Naive thymus-derived CD8-positive, alpha-beta T cell (primary cell): ENCODE measurements at places on chromosomes 2 and 18.
A peak's percentile ranks its signal among the peaks of the same experiment; 100 is the strongest.

DNA sequence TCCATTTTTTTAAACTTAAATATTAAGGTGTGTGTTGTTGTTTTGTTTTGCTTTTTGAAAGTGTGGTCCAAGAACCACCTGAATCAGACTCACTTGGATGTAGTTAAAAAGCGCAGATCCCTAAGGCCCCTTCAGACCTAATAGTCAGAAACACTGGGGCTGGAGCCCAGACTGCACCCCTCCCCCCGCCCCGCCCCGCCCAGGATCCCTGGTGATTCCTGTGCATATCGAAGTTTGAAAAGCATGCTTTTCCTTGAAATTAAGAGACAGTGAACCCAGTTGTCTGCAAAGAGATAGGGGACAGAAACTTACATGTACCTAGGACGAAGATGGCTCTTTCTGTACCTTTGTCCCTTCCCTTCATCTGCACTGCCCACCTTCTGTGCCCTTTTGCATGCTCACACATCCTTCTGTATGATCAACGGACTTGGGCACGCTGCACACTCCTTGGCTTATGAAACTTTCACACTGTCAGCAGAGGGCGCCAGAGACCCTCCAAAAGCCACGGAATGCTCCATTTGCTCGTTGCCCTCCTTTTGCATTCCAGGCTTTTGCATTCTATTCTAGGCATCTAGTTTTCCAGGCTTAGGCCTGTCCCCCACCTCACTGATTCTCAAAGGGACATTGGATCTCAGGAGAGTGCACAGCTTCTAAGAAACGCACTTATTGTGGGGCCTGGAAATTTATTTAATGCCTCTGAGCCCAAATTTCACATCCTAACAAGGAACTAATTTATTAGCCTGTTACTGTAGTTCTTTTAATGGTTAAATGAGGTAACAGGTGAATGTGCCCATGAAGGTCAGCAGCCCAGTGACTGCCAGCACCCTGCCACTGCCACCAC lies 32.8 kb upstream of the SLC14A1 start:
- DNase-seq = peak; percentile 85

GRCh38 chr18:23179416-23179815 lies 44.1 kb downstream of the CABLES1 start:
- DNase-seq = no peak

DNA sequence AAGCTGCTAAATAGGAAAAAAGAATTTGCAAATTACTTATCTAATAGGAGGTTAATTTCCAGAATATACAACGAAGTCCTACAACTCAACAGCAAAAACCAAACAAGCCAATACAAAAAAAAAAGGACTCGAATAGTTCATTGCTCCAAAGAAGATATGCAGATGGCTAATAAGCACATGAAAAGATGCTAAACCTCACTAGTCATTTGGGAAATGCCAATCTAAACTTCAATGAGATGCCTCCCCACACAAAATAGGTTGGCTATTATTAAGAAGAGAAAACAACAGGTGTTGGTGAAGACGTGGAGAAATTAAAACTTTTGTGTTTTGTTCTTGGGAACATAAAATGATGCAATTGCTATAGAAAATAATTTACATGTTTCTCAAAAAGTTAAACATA lies 1634.4 kb upstream of the DDX18 start:
- no peak for DNase-seq

DNA sequence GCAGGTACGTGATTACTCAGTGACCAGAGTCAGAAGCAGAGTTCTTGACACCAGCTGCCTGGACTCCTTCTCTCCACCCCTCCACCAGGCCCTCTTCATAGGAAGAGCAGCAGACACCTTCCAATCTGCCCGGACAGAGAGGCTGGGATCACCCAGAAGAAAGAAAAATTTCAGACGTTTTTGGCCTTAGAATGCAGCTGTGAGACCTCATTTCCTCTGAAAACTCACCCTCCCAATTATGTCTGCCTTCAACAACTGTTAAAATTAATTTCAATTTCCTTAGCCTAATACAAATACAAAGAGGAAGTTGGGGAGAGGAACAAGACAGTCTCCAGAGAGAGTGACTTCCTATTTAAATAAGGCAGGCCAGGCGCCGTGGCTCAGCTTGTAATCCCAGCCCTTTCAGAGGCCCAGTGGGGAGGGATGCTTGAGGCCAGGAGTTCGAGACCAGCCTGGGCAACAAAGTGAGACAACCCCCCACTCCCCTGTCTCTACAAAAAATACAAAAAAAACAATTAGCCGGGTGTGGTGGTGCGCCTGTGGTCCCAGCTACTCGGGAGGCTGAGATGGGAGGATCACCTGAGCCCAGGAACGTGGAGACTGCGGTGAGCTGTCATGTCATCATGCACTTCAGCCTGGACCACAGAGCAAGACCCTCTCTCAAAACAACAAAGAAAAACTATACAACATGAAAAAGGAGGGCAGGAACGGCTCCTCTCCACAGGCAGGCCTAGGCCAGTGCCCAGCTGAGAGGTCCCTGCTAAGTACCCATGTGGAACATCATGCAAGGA lies 1.6 kb downstream of the SLC66A2 start:
- DNase-seq = no peak

- DNase-seq = peak; percentile 49
These were observed 39.9 kb downstream of the STK17B start for GRCh38 chr2:196131384-196131937.

DNA sequence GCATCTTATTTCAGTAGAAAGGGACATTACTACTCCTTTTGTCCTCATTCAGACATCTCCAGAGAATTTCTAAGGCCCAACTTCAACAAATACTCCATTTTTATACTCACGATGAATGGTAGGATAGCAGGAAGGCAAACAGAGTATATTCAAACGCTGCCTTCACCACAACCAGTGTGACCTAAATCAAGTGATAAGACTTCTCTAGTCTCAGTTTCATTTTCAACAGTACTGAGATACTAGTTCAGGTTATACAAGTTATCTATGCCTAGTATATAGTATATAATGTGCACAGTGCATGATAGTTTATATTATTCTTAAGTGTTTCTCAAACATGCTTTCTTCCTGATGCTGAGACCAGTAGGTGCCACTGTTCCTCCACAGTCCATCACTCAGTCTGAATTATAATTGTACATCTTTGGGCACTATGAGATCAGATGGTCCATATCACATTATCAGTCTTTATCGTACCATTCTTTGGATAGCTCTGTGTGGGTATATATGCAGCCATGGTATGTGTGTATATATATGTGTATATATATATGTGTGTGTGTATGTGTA lies 66.3 kb upstream of the RPE start:
- DNase-seq = no peak

- no peak for DNase-seq
These were observed 850 bp downstream of the CATIP start for GRCh38 chr2:218357236-218358177.

GRCh38 chr2:132936791-132937190 lies 266.8 kb upstream of the LYPD1 start:
- DNase-seq = no peak

GRCh38 chr2:196268025-196268424 lies 96.6 kb upstream of the STK17B start:
- DNase-seq = no peak

- no peak for DNase-seq
These were observed 52.6 kb downstream of the AGPS start for GRCh38 chr2:177445200-177445599.

GRCh38 chr2:95372845-95373244 lies 29.7 kb upstream of the FAHD2A start:
- no peak for DNase-seq

- DNase-seq = no peak
These were observed 97.8 kb downstream of the CSRNP3 start for GRCh38 chr2:165567273-165567672.

- DNase-seq = no peak
These were observed 232.2 kb downstream of the ZNF804A start for GRCh38 chr2:184830531-184830930.

DNA sequence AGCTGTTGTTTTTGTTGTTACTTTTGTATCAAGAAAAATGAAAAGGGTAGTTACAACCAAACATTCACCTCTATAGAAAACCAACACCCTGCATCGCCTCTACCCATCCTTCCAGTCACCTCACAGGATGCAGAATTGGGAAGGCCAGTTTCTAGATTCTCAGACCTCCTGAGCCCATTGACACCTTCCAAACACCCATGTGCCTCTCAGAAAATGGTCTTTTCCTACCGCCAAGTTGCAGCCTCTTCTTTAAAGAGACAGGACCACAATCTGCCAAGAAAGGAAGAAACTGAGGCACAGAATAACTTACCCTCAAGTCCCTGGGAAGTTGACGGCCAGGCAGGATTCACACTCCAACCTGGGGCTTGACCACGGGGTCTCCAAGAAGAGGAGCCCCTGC lies 101.4 kb downstream of the TNS1 start:
- DNase-seq = no peak

- no peak for DNase-seq
These were observed 74.3 kb upstream of the ADAM23 start for GRCh38 chr2:206368933-206369569.

- DNase-seq = no peak
These were observed 64.5 kb upstream of the ZCCHC2 start for GRCh38 chr18:62458346-62458745.

GRCh38 chr2:58098254-58099095 lies 51.9 kb downstream of the VRK2 start:
- no peak for DNase-seq

DNA sequence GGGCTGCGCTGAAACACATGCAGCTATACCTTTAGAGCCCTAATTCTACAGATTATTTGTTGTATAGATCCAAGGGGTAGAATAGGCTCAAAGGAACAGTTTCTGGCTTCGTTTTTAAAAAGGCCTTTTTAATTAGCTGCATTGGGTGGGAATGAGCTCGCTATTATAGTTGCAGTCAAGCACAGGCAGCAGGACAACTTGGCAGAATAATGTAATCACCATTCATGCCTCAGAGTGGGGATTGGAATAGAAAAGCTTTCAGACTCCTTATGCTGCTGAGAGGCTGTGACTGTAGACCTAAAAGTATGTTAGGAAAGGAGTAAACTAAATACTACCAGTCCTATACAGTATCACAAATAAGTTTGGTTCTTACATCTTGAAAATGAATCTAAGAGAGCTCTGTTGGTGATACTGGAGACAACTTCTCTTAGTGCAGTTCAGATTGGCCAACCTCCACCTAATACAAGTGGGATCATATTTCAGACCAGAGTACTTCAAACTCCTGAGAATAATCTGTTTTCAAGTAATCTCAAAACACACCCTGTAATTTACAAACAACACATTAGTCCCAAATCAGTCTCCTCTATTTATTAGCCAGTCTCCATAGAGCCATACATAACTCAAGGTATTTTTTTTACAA lies 121.4 kb downstream of the ANTXR1 start:
- no peak for DNase-seq

GRCh38 chr18:38539856-38540255 lies 974.3 kb upstream of the CELF4 start:
- DNase-seq = no peak

GRCh38 chr2:39534095-39534711 lies 97.1 kb upstream of the MAP4K3 start:
- no peak for DNase-seq

- DNase-seq = no peak
These were observed 48.5 kb downstream of the SERPINB7 start for GRCh38 chr18:63823516-63824219.

DNA sequence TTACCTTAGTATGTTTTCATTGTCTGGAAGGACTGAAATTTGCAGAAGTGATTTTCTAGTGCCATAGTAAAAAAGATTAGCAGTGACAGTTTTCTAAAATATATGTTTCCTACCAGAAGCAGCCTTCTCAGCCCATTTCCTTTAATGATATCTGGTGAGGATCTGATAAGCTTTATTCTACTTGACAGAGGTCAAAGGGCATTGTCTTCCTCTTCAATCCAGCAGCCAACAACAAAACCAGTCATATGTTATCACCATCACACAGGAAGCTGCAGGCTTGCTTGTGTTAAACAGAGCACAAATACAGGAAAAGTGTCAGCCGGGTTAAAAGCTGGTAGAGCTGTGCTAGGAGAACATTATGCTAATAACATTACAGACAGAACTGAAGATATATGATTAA lies 35.6 kb upstream of the ZSWIM2 start:
- no peak for DNase-seq

GRCh38 chr2:111936881-111937280 lies 38.5 kb downstream of the MERTK start:
- DNase-seq = no peak

DNA sequence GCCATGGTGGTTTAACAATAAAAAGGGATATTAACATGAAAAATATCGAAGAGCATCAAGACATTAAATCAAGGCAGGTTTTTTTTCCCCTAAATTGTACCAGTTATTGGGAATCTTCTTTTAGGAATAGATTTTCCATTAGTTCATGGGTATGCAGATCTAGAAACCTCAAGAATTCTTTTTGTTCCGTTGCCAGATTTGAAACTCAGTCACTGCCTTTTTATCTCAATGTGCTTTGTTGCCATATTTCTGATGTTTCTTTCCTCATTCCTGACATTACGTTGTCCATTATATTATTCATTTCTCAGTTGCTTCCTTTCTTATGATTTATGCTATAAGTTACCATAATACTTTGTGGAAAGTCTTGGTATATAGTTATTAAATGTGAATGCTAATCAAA lies 162.2 kb downstream of the CD226 start:
- DNase-seq = no peak

DNA sequence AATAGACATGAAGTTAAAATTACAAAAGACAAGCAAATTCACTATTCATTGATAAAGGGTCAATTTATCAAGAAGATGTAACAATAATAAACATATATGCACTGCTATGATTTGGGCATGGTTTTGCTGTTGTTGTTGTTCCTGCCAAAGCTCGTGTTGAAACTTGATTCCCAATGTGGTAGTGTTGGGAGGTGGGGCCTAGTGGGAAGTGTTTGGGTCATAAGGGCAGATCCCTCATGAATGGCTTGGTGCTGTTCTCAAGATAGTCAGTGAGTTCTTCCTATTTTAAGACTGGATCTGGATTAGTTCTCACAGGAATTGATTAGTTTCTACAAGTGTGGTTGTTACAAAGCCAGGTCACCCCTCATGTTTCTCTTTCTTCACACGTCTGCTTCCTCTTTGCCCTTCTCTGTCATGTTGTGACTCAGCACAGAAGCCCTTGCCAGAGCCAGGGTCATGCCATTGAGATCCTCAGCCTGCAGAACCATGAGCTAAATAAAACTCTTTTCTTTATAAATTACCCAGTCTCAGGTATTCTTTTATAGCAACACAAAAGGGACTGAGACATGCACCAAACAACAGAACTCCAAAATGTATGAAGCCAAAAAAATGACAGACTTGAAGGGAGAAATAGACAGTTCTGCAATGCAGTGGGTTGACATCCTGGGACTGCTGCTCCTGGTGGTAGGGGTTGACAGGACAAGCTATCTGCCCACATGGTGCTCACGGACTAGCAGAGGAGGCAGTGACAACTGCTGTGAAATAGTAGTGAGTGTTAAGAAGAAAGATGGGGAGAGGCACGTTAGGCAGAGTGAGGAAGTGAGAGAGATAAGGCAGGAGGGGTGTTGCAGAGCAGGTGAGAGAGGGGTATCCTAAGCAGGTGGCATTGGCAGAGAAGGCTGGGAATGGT lies 18.6 kb upstream of the SKA1 start:
- no peak for DNase-seq
